ENCODE measurements at places on chromosomes 1 and 21.
A peak's percentile ranks its signal among the peaks of the same experiment; 100 is the strongest.

GRCh38 chr1:15455522-15455921 lies 1.0 kb upstream of the CELA2A start:
- DNase-seq = peak; percentile 91

GRCh38 chr1:116131866-116132605 lies 20.8 kb downstream of the MAB21L3 start:
- DNase-seq = peak; percentile 31

GRCh38 chr21:45923146-45923545 lies 58.4 kb upstream of the COL6A1 start:
- DNase-seq = peak; percentile 10

- no peak for DNase-seq
These were observed 48.6 kb upstream of the PTGFRN start for GRCh38 chr1:116861137-116861536.

- no peak for DNase-seq
These were observed 107.7 kb downstream of the ADSS2 start for GRCh38 chr1:244344001-244344400.

GRCh38 chr1:28819020-28819419 lies 7.0 kb downstream of the OPRD1 start:
- DNase-seq = no peak

GRCh38 chr1:31073044-31073443 lies 7.5 kb upstream of the PUM1 start:
- no peak for DNase-seq

DNA sequence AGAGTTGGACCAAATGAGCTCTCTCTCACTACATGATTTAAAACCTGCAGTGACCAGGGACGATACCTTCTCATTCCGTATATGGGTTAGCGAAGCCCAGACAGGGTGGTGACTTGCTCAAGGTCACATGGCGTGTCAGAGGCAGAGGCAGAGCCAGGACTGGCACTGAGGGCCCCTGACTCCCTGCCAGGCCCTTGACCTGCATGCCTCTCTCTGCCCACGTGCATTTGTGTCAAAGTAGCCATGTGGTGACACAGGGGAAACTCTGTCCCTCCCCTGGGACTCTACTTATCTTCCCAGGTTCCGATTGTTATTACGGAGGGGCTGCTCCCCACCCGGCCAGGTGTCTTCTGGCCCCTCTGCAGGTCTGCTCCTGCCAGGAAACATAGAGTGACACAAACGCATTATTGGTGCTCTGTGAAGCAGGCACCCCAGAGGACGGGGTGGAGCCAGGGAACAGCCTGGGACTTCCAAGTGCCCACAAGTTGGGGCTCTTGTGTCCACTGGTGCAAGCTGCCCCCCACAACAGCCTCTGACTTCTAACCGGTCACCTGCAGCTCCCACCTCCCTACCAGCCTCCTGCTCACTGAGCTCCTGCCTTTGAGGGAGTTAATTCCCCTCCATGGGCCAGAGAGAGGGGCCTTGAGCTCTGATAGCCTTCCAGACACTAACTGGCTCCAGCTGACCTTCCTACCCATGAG lies 7.3 kb upstream of the TINAGL1 start:
- DNase-seq = no peak

DNA sequence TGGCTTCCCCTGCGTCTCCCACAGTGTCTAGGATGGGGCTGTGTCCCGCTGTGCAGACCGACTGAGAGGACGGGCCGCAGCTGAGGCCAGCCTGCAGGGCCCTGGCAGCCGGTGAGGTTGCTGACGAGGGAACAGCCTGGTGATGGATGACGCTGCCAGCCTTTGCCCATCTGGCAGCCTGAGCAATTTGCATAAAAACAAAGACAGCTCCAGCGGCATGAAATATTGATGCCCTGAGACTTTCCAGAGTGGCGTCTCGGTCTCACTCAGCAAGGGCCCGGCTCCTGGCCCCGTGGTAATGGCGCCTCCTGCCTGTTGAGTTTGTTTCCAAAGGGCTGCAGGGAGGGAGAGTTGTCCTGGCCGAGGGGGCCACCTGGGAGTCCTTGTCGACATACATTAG lies 19.1 kb upstream of the KCNA10 start:
- no peak for DNase-seq

DNA sequence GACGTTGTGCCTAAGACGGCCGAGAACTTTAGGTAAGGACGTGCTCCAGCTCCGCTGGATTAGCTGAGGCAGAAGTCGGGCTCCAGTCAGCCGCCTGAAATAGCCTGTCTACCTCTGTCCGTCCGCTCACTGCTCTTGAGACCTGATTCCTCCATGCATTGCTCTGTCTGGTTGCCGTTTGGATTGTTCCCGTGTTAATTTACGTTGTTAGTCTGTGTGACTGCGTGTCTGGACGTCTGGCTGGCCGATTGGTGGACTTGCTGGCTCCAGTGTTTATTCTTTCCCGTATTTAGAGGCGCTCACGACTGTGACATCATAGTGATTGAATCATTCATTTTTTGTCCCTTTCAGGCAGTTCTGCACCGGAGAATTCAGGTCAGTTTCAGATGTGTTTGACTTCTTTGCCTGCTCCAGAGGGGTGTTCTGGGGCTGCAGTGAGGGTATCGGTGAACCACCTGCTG lies 684 bp downstream of the PPIH start:
- DNase-seq = no peak

DNA sequence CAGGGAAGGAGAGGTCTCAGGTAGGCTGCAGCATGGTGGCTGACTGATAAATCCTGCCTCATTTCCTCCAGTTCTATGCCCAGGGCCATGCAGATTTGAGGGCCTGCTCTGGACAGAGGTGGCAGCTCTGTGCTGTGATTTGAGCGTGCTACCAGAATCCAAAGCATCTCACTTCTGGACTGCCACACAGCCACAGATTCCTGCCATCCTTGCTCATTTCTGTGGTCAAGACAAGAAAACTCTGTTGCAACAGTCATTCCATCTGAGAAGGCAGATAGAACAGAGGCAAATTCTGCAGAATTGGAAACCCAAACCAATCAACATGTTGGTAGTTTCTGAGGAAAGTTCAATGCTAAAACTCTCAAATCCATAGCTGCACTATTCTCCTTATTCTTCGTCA lies 102.8 kb upstream of the GALNT2 start:
- DNase-seq = no peak

DNA sequence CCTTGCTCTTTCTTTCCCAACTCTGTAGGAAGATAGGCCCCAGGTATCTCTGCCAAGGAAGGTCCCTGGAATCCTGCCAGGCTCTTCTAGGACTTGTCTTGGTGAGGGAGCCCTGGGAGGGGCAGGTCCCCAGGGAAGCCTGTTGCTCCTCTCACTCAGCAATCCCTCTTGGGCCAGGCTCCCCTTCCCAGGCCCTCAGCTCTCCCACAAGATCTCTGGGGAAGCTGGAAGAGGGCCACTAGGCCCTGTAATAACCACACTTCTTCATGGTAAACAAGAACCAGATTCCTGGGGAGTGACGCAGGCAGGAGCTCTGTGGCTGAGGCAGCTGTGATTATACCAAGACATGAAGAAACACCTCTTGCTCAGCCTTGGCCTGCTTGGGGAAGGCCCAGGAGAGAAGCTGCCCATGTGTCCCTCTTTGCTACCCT lies 9.9 kb upstream of the MAPKAPK2 start:
- DNase-seq = no peak

Measured in HL-60 (cell line).